ENCODE measurements at places on chromosomes 12 and 14.

GRCh38 chr14:55545779-55546178 lies 34.2 kb upstream of the KTN1 start:
- DNase-seq: no peak

GRCh38 chr14:98926146-98926545 lies 345.9 kb downstream of the BCL11B start:
- peak; percentile 17 for DNase-seq

- no peak for DNase-seq
Measured at GRCh38 chr12:101928556-101928955, 51.2 kb downstream of the DRAM1 start.

DNA sequence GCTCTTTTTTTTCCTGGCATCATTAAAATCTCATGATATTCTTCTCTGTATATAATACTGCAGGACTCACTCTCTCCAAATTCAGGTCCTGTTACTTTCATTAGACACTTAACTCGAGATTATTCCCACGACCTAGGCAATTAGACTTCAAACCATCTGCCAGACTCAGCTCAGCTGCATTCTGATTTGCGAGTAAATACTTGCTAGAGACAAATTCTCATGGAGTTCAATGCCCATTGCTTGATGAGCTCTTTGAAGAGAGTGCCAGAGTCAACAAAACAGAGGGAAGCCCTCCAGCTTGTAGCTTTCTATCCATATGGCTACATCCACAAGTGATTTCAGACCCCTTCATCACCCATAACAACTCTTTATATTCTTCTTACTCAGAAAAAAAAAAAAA lies 88.3 kb downstream of the GTF2A1 start:
- DNase-seq: no peak

DNA sequence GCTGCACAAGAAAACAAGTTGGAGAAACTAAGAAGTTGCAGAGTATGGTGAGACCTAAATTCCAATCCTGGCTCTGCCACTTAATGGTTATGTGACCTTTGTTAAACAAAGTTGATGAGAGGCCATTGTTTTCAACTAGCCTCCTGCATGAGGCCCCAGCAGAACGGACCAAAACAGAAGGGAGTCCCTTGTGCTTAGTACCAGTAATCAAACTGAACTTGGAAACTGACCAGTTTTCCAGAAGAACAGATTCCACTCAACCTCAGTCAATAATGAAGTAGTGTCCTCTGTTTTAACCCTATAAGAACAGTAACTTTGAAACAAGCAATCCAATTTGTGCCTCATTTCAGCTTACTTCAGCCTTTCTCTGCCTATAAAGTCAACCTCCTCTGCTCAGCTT lies 69.9 kb downstream of the C12orf56 start:
- no peak for DNase-seq

- DNase-seq: no peak
Measured at GRCh38 chr14:32230181-32230580, 27.1 kb upstream of the RNU6-8 start.

- no peak for DNase-seq
Measured at GRCh38 chr14:60662982-60663381, 13.7 kb upstream of the SIX1 start.

GRCh38 chr14:91866511-91867295 lies 633 bp downstream of the TC2N start:
- DNase-seq: no peak

DNA sequence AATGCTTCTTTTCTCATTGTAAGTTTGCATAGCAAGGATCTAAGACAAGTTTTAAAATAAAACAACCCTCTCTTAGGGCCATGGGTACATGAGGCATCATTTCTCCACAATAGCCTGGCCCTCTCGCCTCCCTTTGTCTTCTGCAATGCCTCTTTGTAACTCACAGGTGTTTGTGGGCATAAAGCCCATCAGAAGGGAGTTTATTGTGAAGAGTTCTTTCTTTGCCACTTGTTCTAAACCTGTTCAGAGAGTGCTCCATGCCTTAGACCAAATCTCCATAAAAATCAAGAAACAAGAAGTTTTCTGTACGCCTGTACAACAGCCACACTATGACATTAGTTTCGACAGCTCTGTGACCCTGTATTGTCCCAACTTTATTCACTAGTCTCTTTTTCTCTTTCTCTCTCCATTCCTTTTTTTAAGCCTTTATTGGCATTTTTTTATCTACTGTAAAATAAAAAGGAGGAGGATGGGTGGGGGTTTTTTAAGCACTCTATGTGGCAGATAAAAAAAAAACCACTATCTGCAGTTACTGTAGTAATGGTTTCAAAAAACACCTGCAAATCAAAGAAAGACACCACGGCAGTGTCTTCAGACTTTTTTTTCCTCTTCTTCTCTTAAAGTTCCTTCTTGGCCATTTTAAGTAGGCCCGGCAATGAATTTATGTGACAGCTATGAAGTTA lies 1.6 kb downstream of the C12orf42 start:
- DNase-seq: no peak

GRCh38 chr12:32839828-32840227 lies 56.7 kb downstream of the PKP2 start:
- DNase-seq: no peak

GRCh38 chr12:21962236-21962635 lies 21.0 kb upstream of the ABCC9 start:
- no peak for DNase-seq

DNA sequence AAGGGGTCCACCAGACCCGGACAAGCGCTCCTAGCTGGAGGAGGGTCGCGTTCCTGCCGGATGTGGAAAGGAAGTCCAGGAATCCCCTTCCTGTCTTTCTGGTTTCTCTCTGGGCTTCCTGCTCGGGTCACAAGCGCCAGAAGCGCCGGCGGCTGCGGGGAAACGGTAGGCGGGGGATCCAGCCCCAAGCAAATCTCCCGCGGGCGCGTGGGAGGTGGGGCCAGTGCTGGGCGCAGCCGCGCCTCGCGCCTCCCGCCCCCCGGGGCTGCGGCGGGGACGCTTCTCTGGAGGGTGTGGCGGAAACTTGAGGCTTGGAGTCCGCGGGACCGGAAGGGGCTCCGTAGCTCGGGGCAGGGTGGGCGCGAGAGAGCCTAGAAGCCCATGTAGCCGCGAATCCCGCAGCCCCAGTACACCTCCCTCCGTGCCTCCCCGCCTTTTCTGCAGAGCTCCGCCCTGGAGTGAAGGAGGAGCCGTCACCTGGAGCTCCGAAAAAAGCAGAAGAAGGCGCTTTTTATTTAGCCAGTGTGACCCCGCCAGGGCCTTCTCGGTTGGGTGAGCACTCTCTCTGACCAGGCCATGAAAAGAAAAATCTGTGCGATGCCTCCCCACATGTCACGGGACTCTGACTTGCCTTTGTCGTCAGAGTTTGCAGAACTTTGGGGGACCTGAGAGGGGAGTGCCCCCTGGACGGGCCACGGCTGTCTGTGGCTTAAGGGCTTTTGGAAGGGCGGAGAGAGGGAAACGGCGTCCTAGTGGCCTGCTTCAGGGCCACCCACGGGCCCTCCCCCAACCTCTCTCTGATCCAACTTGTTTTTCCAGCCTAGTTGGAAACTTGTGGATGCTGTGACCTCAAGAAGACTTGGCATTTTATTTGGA lies 21.4 kb upstream of the CLEC2D start:
- peak; percentile 80 for DNase-seq

DNA sequence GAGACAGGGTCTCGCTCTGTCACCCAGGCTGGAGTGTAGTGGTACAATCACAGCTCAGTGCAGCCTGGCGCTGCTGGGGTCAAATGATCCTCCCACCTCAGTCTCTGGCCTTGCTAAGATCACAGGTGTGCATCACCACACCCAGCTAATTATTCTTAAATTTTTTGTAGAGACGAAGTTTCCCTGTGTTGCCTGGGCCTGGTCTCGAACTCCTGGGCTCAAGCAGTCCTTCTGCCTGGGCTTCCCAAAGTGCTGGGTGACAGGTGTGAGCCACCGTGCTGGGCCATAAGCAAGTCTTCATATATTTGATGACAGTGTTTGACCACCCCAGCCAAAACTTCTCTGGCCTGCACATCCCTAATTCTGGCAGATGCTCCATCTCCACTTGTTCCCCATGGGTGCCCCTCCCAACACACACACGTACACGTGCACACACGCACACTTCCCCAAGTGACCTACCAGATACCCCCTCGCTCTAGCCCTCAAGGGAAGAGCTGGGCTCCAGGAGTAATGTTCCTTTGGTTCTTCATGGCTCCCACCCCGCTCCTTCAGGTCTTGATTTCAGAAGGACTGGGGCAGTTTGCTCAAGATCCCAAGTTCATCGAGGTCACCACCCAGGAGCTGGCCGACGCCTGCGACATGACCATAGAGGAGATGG lies 104.3 kb upstream of the FKBP4 start:
- DNase-seq: no peak

DNA sequence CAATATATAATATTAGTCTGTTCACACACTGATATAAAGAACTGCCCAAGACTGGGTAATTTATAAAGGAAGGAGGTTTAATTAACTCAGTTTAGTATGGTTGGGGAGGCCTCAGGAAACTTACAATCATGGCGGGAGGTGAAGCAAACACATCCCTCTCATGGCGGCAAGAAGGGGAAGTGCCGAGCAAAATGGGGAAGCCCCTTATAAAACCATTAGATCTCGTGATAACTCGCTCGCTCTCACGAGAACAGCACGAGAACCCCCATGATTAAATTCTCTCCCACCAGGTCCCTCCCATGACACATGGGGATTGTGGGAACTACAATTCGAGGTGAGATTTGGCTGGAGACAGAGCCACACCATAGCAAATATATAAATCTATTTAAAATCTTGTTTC lies 269.8 kb downstream of the ATP23 start:
- no peak for DNase-seq

DNA sequence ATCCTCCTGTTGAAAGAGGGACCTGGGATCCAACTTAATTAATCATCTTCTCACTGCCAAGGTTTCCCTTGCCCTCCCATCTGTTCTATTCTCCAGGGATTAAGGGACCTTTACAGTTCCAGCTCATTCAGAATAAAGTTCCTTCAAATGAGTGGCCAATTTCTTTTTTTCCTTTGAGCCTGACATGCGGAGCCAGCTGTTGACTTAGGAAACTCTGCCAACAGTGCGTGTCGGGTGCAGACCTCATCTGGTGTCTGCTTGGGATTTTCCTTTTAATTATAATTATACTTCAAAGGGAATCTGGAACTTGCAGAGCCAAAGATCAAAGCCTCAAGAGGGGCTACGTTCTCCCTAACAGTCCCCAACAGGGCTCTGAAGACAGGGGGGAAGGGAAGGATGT lies 64.8 kb downstream of the CCDC60 start:
- no peak for DNase-seq

DNA sequence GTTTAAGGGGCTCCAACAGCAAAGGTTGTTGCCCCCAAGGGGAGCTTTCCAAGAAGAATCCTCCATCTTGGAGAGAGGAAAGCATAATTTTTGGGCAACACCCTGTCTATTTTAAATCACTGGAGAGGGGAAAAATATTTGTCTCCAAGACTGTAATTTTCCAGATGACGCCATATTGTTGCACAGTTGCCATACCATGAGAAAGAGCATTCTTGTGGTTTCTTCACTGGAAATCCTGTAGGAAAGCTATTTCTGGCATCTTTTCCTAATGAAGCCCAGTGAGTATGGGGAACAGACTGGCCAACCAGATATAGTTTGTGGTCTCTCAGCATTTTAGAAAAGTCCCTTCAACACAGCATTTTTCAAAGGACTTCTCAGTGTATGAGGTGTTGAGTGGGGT lies 88.1 kb upstream of the MANSC4 start:
- no peak for DNase-seq

- DNase-seq: peak; percentile 85
Measured at GRCh38 chr14:76961631-76962302, 66.7 kb downstream of the IRF2BPL start.

DNA sequence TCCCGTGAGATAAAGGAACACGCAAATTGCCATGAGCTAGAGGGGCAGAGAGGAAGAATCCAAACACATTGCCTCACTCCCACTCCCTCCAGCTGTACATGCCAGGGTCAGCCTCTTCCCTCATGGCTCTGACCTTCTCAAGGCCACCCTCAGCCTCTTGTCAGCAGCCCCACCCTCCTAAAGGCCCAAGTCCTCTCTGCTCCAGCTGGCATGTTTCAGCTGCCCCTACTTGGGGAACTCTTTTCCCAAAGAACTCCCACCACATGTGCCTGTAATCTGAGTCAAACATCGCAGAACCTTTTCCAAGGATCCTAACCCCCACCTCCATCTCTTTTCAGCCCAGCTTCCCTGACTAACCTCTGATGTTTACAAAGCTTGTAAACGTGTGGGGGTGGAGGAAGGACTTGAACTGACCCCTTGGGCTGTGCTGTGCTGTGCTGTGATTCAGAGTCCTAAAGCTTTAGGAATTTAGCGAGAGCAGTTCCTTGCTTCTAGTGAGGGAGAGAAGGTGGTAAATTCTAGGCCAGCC lies 7.3 kb upstream of the CACNB3 start:
- no peak for DNase-seq

DNA sequence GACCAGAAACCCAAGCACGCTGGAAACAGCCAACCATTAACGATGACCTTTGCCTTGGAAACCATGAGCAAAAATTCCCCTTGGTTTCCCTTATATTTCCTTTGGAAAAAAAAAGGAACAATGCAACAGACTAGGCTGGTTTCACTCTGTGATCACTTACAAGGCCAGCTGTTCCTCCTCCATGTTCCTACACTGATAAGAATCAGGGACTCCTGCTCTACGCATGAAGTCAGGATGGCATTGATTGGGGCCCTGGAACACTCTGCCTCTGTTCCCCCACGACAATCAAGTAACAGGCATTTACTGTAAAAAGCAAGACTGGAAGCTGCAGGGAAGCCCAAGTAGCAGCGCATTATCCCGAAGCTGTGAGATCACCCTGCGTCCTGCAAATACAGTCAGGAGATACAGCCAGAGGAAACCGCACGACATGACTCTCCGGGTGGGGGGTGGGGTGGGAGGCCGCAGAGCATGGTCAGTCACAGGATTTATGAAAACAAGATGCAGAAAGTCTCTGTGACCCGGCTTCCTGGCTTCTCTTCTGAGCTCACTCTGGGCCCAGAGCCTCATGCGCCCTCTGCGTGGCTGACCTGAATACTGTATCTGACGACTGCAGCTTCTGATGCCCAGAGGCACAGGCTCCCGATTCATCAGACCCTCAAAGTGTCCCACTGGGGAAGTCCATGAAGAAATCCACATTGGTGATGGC lies 31.1 kb downstream of the SSH1 start:
- no peak for DNase-seq

DNA sequence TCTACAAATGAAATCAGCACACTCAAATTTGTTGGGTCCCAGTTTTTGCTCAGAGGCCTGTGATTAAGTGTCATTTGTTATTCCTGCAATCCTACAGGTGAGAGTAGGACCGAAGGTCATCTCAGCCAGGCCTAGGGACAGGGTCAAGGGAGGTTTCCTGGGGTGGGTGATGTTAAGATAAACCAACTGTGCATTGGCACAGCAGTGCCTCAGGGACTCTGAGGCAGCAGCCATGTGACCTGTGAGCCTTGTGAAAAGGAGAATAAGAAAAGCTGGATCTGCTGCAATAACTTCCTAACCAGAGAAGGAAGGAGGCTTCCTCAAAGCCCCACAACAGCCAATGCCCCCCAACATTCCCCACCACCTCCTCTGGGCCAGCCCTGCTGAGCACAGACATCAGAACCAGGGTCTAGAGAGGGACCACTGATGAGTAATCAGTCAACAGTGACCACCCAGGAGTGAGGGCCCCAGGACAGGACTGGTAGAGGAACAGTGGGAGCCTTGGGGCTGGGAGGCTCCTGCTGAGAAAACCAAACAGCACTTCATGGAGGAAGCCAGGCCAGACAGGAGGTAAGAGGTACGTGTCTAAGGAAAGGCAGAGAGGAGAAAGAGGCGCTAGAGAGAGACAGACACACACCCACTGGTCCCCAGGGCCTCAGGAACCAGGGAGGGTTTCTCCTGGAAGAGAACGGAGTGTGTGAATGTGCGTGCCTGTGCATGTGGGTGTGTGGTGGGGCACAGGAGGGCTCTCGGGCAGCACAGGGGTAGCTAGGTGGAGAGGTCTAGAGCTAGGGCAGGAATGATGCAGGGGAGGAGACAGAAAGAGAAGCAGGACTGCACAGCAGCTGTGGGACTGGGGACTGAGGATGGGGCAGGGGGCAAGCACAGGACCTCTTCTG lies 82.4 kb downstream of the ITPK1 start:
- DNase-seq: no peak
